ENCODE measurements at places on chromosomes 7 and 10.

DNA sequence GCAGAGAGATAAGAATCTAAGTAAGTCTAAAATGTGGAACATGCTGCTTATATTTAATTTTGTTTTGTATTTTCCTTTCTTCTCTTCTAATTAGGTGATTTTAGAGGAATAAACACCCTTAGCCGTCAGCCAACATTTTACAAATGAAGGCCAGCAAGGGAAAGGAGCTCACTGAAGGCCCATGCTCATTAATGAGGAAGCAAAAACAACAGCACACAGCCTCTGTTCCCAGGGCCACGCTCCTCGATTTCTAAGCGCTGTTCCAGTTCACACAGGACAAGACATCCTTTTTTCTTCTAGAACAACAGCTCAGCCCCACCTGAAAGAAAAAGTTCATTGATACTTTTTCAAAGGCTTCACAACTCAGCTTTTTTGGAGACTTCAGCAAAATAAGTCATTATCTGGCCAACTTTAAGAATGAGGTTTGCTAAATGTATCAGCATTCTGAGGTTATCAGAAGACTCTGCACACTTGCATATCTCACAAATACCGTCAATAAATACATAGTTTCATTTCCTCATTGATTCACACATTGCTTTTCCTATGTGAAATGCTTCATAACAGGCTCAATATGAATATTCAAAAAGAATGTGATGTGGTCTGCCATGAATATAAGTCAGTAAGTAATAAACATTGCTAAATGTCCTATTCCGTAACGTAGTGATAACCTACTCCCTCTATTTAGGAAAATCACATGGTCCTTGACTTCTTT lies 34.8 kb upstream of the SFMBT2 start:
- DNase-seq: no peak

GRCh38 chr7:128856001-128856718 lies 6.5 kb upstream of the ATP6V1F start:
- no peak for DNase-seq

DNA sequence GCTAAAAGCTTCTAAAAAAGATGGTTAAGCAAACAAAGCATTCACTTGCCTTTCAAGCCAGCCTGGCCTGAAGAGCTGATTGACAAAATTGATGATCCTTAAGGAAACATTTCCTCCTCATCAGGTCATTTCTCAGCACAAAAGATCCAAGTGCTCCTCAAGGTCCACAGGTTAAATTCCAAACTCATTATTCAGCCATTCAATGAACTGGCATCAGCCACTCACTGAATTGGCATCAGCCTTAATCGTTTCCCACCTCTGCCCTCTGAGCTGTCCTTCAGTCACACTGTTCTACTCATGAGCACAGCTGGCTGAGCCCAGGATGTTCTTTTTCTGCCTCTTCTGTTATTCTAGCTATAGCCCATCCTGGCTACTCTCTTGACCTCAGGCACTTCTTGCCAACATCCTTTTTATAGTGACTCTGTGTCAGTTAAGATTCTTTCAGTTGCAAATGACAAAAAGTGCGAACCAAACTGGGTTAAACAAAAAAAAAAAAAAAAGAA lies 147.5 kb downstream of the RAB11FIP2 start:
- DNase-seq: no peak

DNA sequence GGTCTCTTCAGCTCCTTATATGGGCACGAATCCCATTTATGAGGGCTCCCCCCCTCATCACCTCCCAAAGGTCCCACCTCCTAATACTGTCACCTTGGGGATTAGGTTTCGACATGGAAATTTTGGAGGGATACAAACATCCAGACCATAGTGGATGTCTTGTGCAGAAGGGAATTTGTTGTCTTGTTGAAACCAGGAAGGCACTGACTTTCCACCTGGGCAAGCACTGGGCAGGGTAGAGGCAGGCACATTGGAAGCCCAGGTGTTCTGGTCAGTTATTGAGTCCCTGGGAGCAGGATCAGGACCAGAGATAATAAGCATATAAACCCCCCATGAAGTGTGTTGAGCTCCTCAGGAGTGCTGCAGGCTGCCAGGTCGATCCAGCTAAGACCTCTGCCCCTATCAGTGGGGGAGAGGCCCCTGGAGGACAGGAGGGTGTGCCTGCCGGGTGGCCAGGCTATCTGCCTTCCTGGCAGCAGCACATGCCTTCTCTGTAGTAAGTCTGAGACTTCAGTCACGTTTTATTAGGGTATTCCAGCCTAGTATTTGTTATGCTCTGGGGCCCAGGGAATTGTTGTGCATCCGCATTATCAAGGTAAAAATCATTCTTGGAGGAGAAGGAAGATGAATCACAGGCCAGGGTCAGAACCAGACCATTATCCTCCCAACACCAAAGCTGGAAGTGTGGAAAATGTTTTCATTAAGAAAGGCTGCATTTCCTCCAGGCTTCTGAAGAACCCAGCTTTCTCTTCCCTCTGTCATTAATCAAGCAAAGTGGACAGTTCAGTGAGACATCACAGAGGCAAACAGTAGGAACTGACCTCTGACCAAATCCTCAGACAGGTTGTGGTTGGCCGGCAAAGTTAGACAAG lies 503.1 kb downstream of the GRID1 start:
- no peak for DNase-seq

DNA sequence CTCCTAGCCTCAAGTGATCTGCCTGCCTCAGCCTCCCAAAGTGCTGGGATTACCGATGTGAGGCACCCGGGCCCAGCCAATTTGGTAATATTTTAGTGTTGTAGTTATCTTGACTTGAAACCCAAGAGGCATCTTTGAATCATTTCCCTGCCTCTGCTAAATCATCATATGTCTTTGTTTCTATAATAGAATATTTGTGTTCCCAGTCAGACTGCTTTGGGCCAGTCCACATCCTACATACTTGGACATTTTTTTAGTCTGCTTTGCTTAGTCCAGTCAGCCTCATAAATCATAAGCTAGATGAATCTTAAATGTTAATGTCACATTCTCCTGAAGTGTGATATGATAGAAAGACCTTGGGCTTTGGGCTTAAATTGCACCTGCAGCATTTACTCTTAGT lies 5.9 kb downstream of the STAM start:
- DNase-seq: no peak

DNA sequence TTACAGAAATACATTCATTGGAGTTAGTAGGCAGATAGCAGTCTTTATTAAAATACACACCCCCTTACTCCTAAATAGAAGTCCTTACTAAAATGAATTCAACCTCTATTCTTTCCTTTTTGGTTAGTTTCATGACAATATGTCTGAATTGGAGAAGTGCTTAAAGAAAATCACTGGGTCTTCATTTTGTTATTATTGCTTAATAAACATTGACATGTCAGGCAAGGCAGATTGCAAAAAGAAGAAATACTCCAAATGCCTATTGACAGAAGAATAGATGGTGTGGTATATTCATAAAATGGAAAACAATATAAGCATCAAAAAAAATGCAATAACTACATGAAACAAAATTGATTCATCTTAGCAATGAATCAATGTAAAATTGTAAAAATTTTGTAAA lies 135.5 kb downstream of the TMEM26 start:
- DNase-seq: no peak

DNA sequence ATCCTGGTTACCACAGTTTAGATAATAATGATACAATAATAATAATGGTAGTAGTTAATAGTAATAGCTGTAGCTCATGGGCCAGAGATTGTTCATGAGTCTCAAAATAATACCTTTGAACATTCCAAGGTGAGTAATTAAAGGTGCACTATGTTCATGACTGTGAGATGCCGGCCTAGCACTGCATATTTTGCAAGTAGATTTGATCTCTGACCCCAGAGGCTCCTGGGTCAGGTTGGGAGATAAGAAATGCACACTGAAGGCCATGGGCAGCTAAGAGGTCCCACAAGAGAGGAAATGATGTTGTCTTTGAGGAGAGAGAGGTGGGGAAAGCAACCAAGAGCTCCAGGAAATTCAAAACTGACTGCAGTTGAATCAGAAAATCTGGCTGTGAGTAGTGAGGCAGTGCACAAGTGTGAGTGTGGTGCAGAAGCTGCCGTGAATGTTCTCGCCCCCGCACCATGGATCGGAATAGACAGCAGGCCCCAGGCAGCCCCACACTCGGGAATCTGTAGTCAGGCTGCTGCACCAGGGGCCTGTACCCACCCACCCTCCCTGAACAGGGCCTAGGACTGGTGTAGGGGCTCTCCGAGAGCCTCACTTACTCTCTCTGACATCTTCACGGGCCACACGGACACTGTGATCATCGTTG lies 11.9 kb downstream of the CPXM2 start:
- no peak for DNase-seq

DNA sequence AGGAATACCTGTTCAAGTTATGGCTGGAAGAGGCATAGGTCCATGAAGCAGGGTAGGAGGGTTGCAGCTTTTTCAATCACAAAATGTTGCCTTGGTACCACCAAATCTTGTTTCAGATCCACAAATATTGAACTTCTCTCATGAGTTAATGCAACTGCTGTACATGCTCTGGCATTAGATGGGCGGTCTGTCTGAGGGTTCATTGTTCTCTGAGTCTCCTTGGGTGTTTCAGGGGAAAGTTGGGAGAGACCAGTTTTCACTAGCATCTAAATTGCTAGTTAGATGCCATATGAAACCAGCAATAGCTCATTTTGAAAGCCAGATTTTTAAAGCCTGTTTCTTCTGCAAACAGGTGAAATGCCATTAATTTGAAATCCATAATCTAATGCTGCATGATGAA lies 27.8 kb upstream of the ELMO1 start:
- DNase-seq: no peak

DNA sequence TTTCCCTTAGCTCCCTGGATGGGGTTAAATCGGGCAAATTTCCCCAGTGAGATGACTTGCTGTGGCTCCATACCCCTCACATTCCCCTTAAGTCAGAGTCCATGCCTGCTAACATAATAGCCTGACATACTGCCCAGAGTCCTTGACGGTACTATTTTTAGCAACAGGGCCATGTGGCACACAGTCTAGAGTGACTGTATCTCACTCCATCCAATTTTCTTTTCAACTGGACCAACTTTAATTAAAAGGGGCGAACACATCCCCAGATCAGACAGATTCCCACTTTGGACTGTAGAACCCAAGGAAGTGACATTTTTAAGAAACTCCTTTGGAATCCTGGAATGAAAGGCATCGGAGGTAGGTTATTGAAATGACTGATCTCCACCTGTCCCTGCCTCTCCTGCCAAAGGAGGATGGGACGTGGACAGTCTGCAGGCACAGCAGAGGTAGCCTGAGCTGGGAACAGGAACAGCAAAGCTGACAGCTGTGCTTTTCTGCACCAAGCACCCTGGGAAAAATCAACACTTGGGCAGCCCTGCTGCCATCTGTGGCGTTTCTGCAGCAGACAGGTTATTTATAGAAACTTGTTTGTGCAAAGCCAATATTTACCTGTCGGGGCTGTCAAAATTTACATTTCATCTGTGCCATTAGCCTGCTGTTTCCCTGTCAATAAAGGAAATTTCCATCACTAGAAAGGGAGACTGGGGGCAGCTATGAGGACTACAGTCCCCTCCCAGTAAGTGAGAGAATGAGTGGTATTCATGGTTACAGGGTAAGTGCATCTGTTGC lies 221.5 kb upstream of the AOAH start:
- no peak for DNase-seq

DNA sequence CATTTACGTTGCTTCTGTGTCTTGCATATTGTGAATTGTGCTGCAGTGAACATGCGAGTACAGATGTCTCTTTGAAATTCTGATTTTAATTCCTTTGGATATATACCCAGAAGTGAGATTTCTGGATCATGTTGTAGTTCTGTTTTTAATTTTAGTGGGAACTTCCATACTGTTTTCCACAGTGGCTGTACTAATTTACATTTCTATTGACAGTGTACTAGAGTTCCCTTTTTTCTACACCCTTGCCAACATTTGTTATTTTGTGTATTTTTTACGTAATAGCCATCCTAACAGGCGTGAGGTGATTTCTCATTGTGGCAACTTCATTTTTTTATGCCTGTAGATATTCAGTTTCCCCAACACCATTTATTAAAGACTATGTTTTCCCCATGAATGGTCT lies 144.7 kb upstream of the INHBA start:
- DNase-seq: no peak

DNA sequence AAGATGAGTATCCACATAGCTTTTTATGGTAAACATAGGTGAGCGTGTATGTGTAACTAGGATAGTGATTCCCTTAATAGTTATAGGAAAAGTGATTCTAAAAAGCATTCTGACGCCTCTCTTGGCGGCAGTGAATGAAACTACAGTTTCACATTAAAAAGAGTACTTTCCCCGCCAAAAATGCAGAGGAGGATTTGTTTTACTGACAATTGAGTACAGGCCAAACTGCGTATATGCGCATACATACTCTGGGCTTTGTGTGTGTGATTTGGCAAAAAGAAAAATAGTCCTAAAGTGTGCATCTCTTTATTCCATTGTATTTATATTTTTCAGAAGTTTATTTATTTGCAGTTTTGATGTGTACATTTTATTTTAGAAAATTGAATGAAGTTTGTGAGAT lies 10.3 kb downstream of the CUL1 start:
- no peak for DNase-seq

DNA sequence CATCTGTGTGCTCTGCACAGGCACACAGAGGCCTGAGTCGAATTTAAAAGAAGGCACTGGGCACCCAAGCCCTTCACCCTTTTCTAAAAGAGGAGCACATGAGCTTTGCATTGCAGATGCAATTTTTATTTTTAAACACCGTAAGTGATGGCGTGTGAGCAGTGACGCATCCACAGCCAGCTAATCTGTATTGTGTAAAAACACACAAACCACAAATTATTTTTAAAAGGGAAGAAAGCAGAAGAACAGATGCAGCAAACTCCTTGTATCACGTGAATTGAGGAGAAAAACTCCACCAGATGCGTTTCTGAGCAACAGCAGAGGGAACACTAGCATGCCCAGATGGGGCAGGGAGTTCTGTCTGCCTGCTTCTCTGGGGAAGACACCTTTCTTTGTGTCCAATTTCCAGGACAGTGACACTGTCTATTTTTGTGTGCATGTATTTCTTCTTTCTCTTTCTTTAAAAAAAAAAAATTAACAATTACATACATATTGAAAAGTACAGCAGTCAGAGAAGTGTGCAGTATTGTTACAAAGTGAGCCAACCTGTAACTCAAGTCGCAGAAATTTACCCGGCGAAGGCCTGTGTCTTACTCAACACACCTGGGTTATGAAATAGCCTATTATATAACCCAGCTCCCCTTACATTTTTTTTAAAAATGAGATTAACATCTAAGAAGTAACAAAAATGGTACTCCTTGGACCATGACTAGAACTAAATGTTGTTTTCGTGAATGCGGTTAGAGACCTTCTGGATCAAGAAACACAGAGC lies 39.2 kb downstream of the EEPD1 start:
- no peak for DNase-seq

DNA sequence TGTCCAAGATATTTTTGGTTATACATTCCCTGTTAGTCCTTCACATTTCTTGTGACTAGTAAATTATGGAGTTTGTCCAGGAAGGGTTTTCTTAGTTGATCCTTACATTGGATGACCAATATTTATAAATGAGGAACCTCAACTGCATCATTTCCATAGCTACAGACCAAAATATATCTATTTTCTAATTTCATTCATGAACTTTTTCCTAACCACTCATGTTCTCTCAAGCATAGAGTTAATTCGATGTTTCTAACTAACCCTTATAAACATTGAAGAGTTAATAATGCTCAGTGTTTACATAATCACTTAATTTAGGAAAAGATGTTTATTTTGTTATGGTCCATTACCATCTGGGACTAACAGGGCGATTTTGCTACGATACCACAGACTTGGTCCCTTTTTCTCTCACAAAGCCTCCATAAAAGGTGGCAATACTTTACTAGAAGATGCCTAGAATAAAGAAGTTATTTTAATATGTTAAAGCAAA lies 591.0 kb downstream of the MAGI2 start:
- DNase-seq: no peak

- peak; percentile 37 for DNase-seq
Observed at GRCh38 chr7:604884-605531, 85.4 kb upstream of the PDGFA start.
